ENCODE measurements at places on chromosomes 3 and 15.
A peak's percentile ranks its signal among the peaks of the same experiment; 100 is the strongest.

- DNase-seq, result no peak
Observed at GRCh38 chr15:89199746-89200145, 21.6 kb downstream of the RLBP1 start.

- no peak for DNase-seq
Observed at GRCh38 chr3:182445576-182445975, 347.7 kb upstream of the ATP11B start.

- DNase-seq, result no peak
Observed at GRCh38 chr15:36370731-36371112, 208.7 kb upstream of the CDIN1 start.

DNA sequence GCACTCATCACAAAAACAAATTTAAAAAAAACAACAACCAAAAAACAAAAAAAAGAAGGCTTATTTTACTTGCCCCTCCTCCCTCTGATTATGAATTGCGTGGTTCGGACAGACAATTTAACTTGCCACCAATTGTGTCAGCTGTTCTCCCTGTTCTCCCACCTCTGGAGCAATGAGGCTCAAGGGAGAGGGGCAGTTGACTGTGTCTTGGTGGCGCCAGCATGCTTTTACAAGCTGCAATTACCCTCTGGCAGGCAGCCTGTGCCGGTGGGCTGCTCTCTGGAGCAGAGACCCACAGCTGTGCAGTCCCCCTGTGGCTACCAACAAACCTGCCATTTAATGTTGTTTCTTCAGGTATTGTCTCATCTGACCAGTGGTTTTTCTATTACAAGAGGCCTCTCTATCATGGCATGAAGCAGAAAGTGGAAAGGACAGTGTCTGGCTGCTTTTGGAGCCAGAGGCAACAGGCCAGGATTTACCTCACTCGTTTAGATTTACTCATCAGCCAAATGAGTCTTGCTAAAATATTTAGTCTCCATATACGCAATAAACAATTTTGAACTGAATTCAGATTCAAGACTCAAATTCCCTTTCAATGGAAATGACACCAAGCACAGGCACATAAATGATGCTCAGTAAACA lies 192.0 kb upstream of the TPRG1 start:
- no peak for DNase-seq

DNA sequence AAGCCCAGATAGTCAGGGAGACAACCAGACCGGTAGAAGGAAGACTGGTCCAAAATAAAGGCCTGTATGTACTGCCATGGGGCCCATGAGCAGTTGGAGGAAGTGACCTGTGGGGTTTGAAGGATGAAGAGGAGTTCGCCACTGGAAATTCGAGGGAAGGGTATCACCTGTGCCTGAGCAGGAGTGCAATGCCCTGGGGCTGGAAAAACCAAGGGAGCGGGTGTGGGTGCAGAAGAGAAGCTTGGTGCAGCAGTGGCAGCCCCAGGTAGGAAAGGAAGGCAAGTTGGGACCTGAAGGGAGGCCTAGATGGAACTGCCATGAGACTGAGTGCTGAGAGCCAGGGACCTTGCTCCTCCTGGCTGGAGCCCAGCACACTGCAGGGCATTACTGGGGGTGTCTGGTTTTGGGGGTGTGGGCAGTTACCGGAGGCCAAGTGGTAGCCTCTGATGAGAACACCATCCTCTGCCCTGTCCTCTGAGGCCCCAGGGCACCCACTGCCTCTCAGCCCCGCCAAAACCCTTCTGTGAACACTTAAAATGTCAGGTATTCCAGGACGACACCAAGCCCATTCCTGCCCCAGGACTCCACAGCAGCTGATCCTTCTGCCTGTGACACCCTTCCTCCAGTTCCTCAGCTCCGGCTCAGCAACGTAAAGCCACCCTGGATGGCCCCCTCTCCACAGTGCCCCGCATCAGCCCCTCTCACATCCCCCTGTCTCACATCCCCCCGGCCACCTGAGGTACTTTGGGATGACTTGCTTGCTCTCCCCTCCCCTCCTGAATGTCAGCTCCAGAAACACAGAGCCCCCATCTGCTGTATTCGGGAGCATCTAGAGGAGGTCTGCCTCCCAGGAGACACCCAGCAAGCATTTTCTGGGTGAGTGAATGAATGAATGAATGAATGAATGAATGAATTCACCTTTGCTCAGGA lies 42.9 kb downstream of the WNT7A start:
- no peak for DNase-seq

DNA sequence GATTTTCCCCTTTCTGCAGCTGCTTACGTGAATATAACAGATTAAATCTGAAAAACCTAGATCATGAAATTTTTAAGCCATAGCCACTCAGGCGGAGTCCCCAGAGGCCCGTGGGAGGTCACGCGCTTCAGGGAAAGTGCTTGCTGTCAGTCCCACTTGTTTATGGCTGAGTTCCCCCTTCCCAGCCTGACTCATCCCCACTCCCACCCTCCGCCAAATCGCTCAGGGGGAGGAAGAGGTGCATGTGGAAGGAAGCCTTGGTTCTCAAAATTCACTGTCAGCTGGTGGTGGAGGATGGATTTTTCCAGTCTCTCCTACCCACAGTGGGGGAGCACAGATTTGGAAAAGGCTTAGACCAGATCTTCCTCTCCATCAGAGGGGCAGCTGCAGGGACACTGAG lies 67.4 kb downstream of the CORO2B start:
- no peak for DNase-seq

DNA sequence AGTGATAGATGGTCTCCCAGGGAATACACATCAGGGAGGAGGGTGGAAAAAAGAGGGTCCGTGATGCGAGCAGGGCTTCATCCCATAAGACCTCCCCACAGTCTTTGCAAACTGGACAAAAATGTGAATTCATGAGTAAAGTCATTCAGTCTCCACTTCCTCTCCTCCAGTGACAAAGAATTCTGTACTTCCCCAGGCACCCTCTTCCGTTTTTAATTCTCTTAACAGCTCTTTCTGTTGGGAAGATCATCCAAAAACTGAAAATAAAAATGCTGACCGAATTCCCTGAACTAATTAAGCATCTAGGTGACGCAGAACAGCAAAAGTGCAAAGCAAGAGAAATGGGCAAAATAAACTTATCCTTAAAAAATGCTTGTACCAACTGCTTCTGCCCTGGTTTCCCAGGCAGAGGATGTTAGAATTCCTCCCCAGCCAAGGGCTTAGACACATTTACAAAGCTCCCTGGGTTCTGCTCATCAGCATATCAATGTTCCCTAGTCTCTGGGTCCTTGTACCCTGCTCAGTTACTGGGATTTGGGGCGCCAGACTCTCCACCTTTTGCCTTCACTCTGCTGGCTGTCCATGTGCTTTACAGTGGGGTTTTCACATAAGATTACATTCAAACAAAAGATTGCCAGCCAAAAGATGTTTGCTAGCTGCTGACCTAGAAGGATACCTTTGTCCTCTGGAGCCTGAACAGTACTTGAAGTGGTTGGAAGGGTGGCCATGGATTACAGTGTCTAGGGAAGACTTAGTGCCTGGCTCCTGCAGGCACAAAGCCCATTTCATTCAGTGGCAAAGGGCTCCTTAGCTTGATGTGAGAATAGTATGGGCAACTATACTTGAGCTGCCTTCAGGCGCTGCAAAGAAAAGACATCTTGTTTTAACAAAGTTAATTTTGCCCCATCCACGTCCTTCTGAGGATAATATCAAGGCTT lies 69.4 kb downstream of the ARNT2 start:
- no peak for DNase-seq

GRCh38 chr3:158765518-158766205 lies 33.4 kb upstream of the RARRES1 start:
- DNase-seq, result no peak

DNA sequence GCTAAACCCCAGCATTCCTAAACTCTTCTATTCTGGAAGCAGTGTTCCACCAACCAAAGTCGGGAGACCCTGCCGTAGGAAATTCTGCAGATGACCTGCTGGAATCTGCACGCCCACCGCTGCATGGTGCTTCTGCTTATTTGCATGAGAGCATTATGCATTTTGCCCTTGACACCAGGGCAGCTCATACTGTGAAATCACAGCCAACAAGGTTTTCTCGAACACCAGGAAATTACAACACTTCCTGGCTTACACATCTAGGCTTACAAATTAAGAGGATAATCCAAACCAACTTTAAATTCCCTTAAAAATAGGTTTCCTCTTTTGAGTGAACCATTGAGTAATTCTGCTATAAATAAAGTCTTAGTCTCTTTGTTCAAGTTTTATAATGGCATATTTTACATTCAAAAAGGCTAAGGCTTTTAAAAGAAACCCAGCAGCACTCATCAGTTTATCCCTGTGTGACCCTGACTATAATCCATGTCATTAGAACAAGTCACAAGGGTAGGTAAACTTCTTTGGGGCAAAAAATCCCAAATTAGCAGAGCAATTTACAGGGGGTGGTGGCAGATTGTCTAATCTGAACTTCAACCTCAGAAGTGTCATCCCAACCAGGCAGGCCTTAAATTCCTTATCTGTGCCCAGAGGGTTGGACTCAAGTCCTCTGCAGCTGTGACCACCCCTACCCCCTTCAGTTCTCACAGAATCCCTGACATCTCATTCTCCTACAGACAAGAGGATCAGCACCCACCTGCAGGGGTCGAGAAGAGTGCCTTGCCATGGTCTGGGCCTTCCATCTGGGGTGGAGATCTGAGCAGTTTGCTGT lies 33.5 kb upstream of the RBP1 start:
- DNase-seq, result no peak

DNA sequence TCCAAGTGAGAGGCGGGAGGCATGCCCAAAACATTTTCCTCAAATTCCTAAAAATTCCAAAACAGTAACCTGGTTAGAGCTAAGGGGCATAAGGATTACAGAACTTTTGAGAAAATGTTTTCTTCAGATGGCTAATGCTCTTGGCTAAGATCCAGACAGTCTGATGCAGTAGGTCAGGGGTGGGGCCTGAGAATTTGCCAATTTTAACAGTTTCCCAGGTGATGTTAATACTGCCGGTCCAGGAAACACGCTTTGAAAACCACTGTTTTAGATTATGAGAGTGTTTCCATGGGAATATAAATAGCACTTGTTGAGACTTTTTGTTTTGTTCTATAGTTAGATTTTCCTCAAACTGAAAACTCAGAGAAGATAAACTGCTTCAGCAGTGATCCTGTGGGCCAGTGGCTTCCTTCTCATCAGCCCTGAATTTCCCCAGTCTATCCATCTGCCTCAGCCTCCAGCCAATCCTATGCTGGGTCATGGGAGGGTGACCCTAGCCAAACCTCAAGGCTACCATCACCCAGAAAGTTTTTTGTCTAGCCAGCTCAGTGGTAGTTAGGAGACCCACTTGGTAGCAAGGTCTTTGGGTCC lies 71.6 kb upstream of the ACP3 start:
- DNase-seq, result no peak

DNA sequence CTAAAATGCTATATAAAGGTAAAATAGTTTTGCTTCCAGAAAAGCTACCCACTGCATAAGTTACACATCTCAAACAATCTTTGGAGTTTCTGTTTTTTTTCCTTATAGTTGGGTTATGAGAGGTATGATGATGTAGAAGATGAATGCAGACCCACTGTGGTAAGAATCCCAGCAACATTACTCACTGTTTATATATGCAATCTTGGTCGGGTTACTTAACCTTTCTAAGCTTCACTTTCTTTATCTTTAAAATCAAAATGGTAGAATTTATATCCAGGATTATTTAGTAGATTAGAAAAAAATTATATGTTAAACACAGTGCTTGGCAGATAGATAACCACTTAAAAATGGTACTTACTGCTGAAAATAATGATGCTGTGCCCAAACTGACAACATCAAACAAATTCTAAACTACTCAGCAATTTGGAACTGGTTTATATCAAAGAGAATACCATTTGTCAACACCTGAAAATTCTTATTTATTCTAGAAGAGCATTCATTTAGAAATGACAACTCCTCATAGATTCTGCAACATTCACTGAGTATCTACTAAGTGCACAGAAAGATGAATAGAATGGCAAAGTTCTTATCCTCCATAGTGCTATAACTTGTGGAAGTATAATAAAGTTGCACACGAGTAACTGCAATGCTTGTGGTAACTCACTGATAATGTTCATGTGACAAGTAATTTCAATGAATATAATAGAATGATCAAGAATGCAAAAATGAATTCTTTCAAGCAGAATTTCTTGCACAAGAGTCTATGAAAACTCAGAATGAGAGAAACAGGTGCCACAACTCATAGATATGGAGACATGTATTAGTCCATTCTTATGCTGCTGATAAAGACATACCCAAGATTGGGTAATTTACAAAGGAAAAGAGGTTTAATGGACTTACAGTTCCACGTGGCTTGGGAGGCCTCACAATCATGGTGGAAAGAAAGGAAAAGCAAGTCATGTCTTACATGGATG lies 129.0 kb upstream of the SLC7A14 start:
- DNase-seq, result no peak

GRCh38 chr15:29089731-29090616 lies 179.6 kb downstream of the NSMCE3 start:
- DNase-seq, result no peak

DNA sequence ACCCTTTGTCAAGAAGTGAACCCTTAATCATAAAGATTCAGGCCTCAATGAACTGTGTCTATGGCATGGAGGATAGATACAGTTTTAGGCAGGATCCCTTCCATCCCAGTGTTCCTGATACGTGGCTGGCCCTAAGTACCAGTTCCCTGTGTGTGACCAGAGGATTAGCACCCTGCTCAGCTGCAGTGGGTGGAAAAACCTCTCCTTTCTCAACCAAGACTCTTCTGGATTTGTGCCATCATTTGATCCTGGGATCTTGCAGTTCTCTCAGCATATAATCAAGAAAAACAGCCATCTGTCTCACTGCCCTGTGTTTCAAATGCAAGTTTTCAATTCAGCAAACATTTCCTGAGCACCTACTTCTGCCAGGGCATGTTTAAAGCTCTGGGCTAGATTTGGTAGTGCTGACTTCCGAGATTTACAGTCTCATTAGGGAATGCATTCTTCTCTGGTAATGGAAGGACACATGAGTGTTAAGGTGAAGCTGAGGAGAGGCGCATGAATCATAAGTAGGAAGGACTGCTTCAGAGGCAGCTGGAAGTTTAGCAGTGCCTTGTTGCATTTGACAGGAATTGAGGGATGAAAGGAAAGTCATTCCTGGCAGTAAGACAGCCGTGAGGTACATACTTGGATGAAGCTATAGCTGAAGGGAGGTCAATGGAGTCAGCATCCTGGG lies 388.3 kb downstream of the MFSD1 start:
- DNase-seq, result no peak

- DNase-seq, result peak; percentile 27
Observed at GRCh38 chr15:70096215-70097062, 1.3 kb downstream of the TLE3 start.

GRCh38 chr15:98202256-98202655 lies 241.8 kb downstream of the ARRDC4 start:
- no peak for DNase-seq

DNA sequence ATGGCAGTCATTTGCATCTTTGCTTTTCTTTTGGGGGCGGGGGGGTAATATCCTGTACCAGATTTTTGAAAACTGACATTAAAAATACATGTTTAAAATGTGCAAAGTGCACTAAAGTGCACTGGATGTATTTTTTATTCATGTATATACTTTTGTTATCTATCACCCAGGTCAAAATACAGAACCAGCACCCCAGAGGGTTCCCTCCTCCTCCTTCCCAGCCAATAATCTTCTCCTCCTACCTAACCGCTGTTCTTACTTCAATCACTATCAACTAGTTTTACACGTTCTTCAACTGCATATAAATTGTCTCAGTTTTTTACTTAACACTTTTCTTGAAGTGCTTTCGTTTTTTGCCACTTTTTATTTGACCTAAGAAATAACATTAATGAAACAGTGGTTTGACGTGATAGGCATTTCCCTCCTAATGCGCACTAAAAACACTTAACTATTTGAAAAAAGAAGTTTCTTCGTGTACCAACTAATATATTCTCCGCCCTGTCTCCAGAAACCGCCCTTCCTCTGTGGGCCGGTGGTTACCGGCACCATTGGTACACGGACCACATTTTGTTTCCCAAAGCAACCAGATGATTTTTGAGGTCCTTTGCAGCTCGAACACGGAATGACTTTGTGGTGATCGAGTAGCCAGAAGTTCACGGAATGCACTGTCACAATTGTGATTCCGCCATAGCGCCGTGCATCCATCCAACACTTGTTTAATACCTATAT lies 836 bp upstream of the AKAP13 start:
- peak; percentile 28 for DNase-seq
